ENCODE measurements at places on chromosomes 13 and 19.

- DNase-seq = no peak
Observed at GRCh38 chr19:7823686-7824301, 6.2 kb upstream of the EVI5L start.

- DNase-seq = no peak
Observed at GRCh38 chr13:31101472-31102170, 60.1 kb downstream of the HSPH1 start.

DNA sequence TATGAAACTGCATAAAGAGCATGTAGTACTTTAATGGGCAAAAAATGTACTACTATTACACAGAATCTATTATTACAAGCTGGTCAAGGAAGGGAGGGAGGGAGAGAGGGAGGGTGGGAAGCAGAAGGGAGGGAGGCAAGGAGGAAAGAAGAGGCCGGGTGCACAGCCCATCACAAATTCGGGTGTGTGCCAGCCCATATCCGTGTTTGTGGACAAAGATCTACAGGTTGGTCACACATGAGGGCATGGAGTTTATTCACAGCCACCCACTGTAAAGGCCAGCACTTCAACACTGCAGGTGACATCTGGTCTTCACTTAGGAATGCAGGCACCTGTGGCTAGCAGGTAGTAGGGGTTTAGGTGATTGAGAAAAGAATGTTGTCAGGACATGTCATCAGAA lies 352.5 kb upstream of the NBEA start:
- no peak for DNase-seq

DNA sequence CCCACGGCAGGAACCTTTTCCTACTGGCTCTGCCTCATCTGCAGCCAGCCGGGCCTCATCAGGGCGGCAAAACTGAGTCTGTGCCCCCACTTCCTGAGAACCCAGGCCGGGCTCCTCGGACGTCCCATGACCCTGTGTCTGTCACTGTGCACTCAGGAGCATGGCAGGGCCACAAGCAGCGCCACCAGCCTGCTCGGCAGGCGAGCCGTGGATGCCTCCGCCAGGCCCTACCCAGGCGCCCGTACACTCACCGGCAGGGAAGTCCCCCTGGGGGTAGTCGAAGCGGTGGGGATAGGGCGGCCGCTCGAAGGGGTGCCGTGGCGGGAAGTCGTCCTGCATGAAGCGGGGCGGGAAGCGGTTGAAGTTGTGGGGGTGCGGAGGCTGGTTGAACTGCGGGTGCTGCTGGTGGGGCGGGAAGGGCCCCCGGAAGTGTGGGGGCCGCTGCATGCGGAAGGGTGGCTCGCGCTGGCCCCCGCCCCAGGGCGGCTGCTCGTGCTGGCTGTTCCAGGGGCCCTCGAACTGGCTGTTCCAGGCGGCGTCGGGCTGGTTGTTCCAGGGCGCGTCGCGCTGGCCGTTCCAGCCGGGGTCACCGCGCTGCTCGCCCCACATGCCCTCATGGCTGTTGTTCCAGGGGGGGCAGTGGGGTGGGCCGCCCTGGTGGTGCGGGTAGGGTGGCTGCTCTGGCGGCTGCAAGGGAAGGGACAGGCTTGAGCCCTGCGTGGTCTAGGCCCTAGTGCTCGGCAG lies 17.1 kb downstream of the CHERP start:
- no peak for DNase-seq

DNA sequence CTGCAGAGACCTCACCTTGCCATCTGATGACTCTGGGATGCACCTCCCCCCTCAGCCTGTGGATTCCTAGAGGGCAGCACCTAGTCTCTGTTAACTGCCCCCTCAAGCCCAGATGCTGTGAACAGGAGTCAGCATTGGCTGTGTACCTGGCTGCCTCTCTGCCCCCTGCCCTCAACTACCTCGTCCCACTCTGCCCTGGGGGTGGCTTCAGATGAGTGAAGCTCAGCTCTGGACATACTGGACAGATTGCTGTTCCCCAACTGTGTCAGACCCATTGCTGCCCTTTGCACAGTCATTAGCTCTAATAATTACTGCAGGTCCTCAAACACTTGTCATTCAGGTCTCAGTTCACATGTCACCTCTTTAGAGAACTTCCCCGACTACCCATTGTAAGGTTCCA lies 182.1 kb upstream of the TSHZ3 start:
- DNase-seq = no peak

DNA sequence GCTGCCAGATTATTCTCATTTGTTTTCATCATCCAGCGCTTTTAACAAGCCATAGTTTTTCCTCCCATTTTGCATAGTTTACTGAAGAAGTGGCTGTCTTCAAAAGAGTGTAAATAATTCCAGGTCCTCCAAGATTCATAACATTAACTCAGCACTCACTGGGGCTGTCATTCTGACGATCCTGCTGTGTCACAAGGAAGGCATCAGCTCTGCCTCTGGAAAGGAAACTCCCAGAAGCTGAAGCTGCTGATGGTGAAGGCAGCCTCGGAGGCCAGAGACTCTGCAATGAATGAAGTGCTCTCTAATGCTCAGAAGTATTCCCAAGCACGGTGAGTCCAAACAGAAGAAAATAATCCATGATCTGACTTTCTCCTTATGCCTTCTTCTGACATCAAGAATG lies 60.0 kb downstream of the FLT1 start:
- DNase-seq = no peak

- DNase-seq = no peak
Observed at GRCh38 chr13:105184201-105184600, 1351.3 kb downstream of the EFNB2 start.

GRCh38 chr19:22634450-22634827 lies 315 bp downstream of the ZNF492 start:
- DNase-seq = no peak

GRCh38 chr13:113837560-113838355 lies 26.1 kb downstream of the GAS6 start:
- DNase-seq = no peak

DNA sequence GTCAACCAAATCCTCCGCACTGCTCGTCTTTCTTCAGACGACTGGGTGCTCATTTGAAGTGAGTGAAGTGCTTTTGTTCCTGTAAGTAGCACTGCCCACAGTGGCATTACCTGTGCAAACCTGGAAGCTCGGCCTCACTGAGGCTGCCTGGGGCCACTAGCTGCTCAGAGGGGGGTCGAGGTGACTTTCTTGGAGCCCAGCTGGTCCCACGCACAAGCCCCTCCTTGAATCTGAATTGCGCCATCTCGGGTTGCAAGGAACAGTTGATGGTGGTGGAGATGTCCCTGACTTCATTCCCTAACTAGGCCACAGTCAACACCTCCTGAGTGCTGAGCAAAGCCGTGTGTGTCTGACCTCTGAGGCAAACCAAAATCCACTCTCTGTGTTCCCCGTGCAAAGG lies 79.3 kb upstream of the GPR183 start:
- peak; percentile 5 for DNase-seq

GRCh38 chr19:14563989-14564651 lies 7.7 kb downstream of the NDUFB7 start:
- peak; percentile 64 for DNase-seq

GRCh38 chr19:33609353-33609752 lies 12.4 kb upstream of the CHST8 start:
- no peak for DNase-seq

DNA sequence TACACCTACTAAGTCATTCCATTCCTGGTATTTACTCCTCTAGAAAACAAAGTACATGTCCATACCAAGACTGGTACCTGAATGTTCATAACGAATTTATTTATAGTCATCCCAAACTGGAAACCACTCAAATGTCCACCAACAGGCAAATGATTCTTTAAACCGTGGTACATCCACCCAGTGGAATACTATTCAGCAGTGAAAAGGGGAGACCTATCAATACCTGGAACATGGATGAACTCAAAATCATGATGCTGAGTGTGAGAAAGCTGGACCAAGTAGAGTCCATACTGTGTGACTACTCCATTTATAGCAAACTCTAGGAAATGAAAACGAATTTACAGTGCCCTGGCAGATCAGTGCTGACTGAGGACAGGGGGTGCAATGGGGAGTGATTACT lies 11.9 kb upstream of the NAPA start:
- DNase-seq = no peak

GRCh38 chr13:106768991-106769390 lies 201.1 kb upstream of the ARGLU1 start:
- no peak for DNase-seq

DNA sequence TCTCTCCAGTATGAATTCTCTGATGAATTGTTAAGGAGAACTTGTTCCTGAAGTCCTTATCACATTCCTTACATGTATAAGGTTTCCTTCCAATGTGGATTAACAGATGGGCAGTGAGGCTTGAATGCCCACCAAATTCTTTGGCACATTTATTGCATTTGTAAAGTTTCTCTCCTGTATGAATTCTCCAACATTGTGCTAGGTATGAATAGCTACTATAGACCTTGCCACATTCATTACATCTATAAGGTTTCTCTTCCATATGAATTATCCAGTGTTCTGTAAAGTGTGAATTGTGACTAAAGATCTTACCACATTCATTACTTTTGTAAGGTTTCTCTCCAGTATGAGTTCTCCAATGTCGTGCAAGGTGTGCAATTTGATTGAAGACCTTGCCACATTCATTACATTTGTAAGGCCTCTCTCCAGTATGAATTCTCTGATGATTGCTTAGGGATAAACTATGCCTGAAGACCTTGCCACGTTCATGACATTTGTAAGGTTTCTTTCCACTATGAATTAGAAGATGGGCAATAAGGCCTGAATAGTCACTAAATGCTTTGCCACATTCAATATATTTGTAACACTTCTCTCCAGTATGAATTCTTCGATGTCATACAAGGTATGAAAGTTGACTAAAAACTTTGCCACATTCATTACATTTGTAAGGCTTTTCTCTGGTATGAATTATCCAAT lies 20.4 kb downstream of the ZNF578 start:
- no peak for DNase-seq

DNA sequence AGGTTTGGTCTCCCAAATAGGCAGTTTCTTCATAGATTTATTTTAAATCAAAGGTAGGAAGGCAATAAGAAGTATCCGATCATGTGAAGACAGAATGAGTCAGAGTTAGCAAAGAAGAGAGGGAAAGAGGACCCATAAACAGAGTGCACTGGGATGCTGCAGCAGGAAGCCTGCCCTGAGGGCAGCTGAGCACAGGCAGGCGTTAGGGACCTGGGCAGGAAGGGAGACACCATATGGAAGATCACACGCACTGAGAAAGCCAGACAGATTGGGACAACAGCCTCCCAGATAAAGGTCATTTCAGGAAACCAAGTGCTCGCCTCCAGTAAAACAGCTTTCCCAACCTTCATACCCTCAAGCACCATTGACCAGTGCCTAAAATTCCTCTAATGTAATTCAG lies 598.0 kb downstream of the EFNB2 start:
- DNase-seq = no peak

- no peak for DNase-seq
Observed at GRCh38 chr13:21232196-21232595, 55.7 kb downstream of the MRPL57 start.

DNA sequence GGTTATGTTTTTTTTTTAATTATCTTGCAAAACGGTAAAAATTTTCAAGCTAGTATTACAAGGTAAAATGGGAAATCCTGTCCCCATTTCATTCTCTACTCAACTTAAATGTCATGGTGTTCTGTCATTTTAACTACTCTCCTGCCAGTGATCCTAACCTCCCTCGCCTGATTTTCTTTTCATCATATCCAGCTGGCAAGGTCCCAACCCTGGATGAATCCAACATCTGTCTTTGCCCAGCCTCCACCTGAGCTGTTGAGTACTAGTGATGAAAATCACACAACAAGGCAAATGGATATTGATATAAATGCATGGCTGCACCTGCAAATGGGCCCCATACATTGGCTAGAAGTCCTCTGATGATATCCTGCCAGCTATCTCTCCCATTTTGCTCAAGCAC lies 6.9 kb upstream of the CDK8 start:
- DNase-seq = no peak

DNA sequence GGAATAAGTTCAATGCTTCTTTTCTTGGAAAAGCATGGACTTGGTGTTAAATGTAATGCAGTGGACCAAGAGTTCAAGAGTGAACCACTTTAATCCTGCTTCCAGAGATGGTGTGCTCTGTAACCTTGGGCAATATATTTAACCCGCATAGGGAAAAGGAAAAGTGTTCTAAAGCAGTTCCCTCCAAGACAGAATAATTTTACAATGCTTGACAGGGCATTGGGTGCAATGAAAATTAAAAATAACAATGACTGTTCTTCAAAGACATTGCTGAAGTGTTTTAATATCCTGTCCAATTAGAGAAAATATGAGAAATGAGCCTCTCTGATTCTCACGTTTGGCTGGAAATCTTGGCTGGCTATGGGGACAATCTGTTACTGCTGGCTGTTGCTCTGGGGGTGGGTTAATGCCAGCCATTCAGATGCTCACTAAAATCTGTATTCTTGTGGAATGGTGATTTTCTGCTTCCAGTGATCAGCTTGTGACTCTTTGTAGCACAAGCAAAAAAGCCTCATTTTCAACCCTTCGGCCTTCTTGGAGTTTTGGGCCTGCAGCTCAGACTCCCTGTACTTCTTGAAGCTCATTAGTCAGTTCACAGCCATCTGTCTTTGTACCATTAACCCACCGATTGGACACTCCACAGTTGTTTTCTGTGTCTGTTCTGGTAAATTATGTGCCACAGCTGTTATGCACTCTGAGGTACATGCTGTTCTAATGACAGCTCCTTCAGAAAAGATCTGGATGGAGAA lies 310.6 kb downstream of the LMO7 start:
- no peak for DNase-seq

- no peak for DNase-seq
Observed at GRCh38 chr19:46206176-46206575, 23.4 kb upstream of the IGFL1 start.

- DNase-seq = no peak
Observed at GRCh38 chr13:67140006-67140405, 90.1 kb downstream of the PCDH9 start.

DNA sequence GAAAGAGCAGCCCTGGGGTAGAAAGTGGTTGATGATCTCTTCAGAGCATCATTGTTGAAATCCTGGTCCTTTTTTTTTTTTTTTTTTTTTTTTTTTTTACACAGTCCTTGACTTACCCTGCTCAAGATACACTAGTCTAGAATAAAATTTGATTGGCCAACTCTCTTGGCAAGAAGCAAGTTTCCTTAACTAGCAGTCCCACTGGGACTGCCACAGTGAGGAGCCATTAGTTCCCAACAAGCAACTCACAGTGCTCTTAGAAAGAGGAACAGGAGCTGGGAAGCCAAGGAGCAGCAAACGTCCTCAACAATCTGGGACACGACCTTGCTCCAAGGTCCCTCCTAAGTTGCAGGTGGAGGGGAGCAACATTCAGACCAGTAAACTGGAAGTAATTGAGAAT lies 47.9 kb upstream of the INTS6 start:
- DNase-seq = no peak

- DNase-seq = no peak
Observed at GRCh38 chr19:6743714-6744380, 4.4 kb downstream of the TRIP10 start.

DNA sequence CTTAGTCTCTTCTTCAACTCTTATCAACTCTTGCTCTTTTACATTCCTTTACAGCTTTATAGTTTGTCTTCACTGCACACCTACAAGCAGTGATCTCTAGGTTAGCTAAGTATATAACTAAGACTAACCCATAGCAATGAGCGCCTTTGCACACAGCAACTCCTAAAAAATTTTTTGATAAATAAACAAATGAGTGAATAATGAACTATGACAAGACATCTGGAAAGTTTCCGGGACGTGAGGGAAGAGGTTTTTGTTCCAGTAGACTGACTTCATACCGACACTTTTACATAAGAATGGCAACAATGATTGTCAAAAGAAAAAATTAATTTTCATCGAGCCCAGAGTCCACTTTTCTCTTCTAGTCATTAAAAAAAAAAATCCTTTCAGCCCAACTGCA lies 98.3 kb downstream of the ELF1 start:
- no peak for DNase-seq
